ENCODE measurements at places on chromosomes 2 and 18.

GRCh38 chr2:189217541-189217940, 38.0 kb upstream of the COL5A2 start:
- no peaks in the 10 kb centered on the region for H3K36me3 ChIP-seq
- H3K27ac ChIP-seq = no peak overlapping the region
- DNase-seq = no peak
- no peaks in the 10 kb centered on the region for H3K27me3 ChIP-seq
- H3K4me3 ChIP-seq = no peak overlapping the region

DNA sequence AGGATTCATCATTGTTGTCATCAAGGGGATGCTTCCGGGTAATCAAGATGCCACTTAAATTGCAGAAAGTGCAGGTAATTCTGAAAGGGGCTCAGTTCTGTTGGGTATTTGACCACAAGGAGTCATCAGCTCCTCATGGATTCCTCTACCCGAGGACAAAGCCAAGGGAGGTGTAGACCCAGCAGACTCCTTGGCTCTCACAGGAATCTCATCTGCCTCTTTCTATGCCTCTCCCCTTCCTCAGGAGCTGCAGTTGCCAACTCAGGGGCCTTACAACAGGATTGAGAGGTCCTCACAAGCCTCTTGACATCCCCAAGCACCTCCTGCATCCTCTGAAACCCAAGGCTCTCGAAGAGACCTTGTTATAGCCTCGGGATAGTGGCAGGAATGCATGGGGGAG, 44.0 kb downstream of the ITGB6 start:
- no peak overlapping the region for H3K27ac ChIP-seq
- H3K36me3 ChIP-seq = no peaks in the 10 kb centered on the region
- DNase-seq = no peak
- peaks cover 6% of the 10 kb centered on the region for H3K4me1 ChIP-seq

- no peaks in the 10 kb centered on the region for H3K4me1 ChIP-seq
- H3K27ac ChIP-seq = no peak overlapping the region
- no peak for DNase-seq
- no peak overlapping the region for H3K4me3 ChIP-seq
- H3K27me3 ChIP-seq = no peaks in the 10 kb centered on the region
Observed at GRCh38 chr18:42471885-42472284, 516.9 kb downstream of the PIK3C3 start.

- no peaks in the 10 kb centered on the region for H3K27me3 ChIP-seq
- DNase-seq = no peak
- no peaks in the 10 kb centered on the region for H3K36me3 ChIP-seq
- H3K4me1 ChIP-seq = peaks cover 6% of the 10 kb centered on the region
Observed at GRCh38 chr18:48194591-48195181, 214.5 kb downstream of the ZBTB7C start.

- no peaks in the 10 kb centered on the region for H3K4me1 ChIP-seq
- no peaks in the 10 kb centered on the region for H3K27me3 ChIP-seq
- DNase-seq = peak; percentile 62
- H3K4me3 ChIP-seq = no peak overlapping the region
Observed at GRCh38 chr2:503288-503999, 173.8 kb downstream of the TMEM18 start.

- no peak overlapping the region for H3K4me3 ChIP-seq
- no peak for DNase-seq
Observed at GRCh38 chr2:223282221-223282620, 230.2 kb downstream of the KCNE4 start.

GRCh38 chr18:70182548-70182947, 22.9 kb downstream of the RTTN start:
- H3K27me3 ChIP-seq = no peaks in the 10 kb centered on the region
- H3K4me3 ChIP-seq = no peak overlapping the region
- peaks cover 13% of the 10 kb centered on the region for H3K36me3 ChIP-seq
- DNase-seq = no peak
- H3K27ac ChIP-seq = no peak overlapping the region

GRCh38 chr2:3326182-3326537, 51.5 kb downstream of the EIPR1 start:
- H3K4me1 ChIP-seq = no peaks in the 10 kb centered on the region
- H3K36me3 ChIP-seq = peaks cover 5% of the 10 kb centered on the region
- H3K4me3 ChIP-seq = no peak overlapping the region
- H3K27me3 ChIP-seq = no peaks in the 10 kb centered on the region
- DNase-seq = peak; percentile 36

GRCh38 chr2:157264099-157264498, 6.6 kb downstream of the GALNT5 start:
- DNase-seq = no peak
- no peaks in the 10 kb centered on the region for H3K36me3 ChIP-seq
- no peak overlapping the region for H3K4me3 ChIP-seq
- H3K4me1 ChIP-seq = no peaks in the 10 kb centered on the region
- H3K27me3 ChIP-seq = no peaks in the 10 kb centered on the region

DNA sequence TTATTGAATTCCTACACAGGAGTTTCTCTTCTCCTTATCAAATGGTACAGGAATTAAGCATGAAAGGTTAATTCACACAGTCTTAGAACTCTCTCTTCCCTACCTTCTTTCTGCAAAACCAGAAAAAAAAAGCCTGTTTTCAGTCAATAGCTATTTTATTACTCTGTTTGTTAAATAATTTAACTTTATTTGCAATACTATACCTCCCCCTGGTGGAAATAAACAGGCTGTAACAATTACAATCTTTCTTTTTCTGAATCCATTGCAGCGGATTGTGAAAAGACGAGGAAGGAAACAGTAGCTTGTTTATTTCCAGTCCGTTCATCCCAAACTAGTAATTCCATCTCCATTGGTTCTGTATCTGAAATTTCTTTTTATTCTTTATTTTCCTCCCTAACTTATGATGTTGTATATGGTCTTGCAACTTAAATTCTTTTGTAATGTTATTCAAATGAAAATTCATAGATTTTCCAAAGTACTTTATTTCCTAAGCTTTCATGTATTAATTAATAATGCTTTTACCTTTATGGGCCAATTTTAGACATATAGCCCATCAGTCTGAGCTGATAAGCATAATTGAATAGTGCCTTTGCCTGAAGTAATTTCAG, 165.2 kb downstream of the SH3BP4 start:
- no peaks in the 10 kb centered on the region for H3K27me3 ChIP-seq
- H3K4me1 ChIP-seq = no peaks in the 10 kb centered on the region
- no peaks in the 10 kb centered on the region for H3K36me3 ChIP-seq
- no peak overlapping the region for H3K27ac ChIP-seq

- H3K36me3 ChIP-seq = no peaks in the 10 kb centered on the region
- DNase-seq = no peak
- no peak overlapping the region for H3K27ac ChIP-seq
- no peak overlapping the region for H3K4me3 ChIP-seq
Observed at GRCh38 chr2:223316342-223316741, 264.4 kb downstream of the KCNE4 start.

DNA sequence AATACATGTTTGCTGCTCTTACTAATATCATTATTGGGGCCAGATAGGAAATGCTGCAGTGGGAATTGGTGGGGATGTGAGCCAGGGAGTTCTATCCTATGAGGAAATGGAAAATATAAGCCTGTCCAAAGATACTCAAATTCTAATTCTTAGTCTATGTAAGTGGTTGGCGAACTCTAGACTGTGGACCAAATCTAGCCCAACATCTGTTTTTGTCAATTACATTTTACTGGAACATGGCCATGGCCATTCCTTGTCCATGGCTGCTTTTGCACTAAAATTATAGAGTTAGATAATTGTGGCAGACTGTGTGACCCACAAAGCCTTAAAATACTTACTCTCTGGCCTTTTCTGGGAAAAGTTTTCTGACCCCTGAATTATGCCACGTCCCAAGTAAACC, 113.3 kb downstream of the MGAT5 start:
- H3K27ac ChIP-seq = no peak overlapping the region
- DNase-seq = no peak
- peaks cover under 1% of the 10 kb centered on the region for H3K4me1 ChIP-seq
- H3K36me3 ChIP-seq = peaks cover 14% of the 10 kb centered on the region
- no peak overlapping the region for H3K4me3 ChIP-seq

GRCh38 chr2:54955358-54956110, 94.7 kb downstream of the RTN4 start:
- H3K4me3 ChIP-seq = no peak overlapping the region
- no peak for DNase-seq
- peaks cover 3% of the 10 kb centered on the region for H3K4me1 ChIP-seq
- H3K27me3 ChIP-seq = no peaks in the 10 kb centered on the region

Measured in upper lobe of right lung (tissue), 1 donor.